Stimulated activated CD4-positive, alpha-beta T cell treated with anti-CD3 and anti-CD28 coated beads, Interleukin-1b, Interleukin-23, amount 100 ng/mL, for 48 hours (primary cell): ENCODE measurements at places on chromosomes 16 and 17.

GRCh38 chr17:58702045-58702476 lies 9.7 kb downstream of the RAD51C start:
- DNase-seq: peak; percentile 10

- peak; percentile 65 for DNase-seq
Observed at GRCh38 chr17:1058423-1059130, 61.6 kb downstream of the TIMM22 start.

DNA sequence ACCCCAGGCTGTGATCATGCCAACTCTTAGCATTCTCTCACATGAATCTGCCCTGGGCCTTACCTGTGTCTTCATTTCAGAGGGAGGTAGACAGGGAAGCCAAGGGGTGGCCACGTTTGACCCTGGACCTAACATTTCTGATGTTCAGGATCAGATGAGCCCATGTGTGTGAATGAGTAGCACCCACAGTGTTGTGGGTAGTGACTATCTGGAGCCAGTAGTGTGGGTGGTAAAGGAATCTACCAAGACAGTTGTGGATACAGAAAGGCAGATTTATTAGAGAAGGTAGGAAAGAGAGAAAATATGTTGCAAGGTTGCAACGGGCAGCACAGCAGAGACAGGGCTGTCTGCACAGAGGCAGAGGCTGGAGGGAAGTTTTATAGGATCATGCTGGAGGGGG lies 60.5 kb downstream of the TK2 start:
- DNase-seq: no peak

GRCh38 chr17:80790021-80790765 lies 201.4 kb upstream of the CHMP6 start:
- peak; percentile 25 for DNase-seq

DNA sequence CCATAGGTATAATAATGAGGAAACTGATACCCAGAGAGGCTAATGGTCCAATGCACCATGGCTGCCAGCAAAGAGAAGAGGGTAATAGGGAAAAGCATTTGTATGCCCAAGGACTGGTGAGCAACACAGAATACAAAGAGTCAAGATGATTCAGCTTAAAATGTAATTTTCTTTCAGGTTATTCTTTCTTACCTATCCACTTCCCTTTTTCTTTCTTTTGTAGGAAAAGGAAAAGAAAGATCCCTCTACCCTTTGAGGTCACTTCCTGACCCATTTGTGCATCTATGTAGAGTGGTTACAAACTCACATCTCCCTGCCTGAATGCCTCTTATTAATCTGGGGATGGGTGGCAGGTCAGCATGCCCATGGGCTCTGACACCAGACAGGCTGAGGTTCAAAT lies 3.5 kb upstream of the PLCG2 start:
- DNase-seq: no peak

DNA sequence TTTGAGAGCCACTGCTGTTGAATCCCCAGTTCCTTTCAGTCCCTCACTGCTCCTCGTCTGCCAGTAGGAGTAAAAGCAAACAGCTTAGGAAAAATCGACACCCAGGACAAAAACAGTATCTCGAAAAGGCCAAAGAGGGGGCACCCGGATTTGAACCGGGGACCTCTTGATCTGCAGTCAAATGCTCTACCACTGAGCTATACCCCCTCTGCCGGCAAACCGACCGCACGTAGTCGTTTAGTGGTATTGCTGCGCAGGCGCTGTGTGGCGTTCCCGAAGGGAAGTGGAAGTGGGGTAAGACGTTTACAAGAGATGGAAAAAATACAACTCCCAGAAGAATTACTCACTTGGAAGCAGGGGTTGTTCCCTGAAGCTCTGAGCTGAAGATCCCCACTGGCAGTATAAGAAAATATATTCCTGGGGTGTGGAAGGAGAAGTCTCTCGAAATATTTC lies 2.2 kb upstream of the PLXDC1 start:
- DNase-seq: peak; percentile 91

- no peak for DNase-seq
Observed at GRCh38 chr16:66712512-66712911, 16.0 kb upstream of the CMTM4 start.

GRCh38 chr16:28602529-28602928 lies 5.7 kb upstream of the SULT1A2 start:
- no peak for DNase-seq

DNA sequence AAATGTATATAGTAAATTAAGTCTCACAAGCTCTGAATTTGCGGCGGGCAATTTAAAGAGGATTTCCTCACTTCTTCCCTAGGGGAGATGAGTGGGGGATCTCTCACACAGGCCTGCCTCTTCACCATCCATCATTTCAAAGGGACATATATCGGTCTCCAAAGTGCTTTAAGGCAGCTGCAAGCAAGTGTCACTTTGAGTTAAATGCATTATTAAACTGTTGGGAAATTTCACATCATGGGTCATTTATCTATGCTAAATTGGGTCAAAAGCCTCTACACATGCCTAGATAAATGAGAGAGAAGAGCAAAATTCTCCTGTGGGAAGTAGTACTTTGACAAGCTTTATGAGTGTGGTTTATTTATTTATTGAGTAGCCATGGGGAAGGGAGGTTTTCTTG lies 1106.1 kb upstream of the GOT2 start:
- no peak for DNase-seq

DNA sequence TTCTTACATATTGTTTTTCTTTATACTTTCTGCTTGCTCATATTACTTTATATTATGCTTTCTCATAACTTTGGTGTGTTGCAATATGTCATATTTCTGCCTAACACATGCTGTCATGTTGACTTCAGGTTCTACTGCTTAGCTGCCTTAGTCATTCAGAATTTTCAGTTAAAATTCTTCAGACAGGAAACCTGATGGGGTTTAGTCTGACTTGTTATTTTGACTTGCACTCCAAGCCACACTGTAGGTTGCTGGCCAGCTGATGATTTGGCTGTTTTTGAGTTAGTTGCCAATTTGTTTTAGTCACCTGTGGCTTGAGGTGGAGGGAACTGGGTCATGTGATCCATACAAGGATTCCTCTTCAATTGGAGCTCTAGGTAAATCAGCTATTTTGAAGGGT lies 315.4 kb downstream of the MAP2K6 start:
- no peak for DNase-seq

DNA sequence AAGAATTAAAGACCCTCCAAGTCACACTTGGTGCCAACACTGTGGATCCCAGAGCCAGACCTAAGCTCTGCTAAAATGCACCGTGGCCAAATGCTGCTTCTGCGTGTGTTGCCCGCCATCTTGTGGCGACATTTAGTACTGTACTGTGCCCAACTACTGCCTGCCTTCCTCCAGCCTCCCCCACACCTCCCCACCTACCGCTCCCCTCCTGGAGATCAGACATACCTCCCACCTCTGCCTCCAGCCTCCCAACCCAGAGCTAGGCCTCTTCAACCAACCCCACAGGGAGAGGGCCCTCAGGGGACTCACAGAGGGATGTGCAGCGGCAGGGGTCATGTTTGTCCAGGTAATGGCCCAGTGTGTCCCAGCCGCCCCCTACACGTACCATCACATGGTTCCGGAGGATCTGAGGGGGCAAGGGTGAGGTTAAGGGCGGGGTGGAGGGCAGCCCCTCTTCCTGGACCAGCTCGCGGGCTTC lies 5.5 kb downstream of the GAS2L2 start:
- DNase-seq: peak; percentile 77

DNA sequence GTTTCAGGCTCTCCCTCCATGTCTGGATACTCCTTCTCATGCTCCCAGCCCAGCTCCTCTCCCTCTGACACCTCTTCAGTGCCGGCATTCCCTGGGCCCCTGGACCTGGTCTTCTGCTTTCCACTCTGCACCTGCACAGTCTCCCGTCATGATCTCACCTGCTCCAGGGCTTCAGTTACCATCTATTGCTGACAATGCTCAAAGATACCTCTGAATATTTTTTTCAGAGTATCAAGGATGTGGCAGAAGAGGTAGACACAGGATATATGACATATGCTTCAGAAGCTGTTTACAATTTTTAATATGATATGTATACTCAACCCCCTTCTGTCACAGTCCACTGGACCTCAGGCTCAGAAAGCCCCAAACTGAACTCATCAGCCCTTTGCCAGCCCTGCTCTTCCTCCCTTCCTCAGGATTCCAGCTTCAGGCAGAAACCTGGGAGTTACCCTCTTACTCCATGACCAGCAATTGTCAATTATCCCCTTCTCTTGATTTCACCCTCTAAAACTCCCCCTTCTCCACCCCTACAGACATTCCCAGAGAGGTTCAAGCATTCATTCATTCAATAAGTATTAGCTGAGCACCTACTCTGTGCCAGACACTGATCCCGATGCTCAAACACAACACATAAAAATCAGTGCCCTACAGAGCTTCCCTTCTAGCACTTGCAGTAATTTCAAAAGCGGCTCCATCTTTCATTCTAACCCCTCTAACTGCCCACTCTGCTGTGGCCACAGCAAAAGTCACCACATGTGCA lies 7.8 kb upstream of the MLLT6 start:
- DNase-seq: no peak

GRCh38 chr16:2026461-2027023 lies at the start of gene NHERF2:
NHERF2 (plus strand) TSS chr16:2026902; CDS start chr16:2027006, 104 bp downstream.
- no peak for DNase-seq

- peak; percentile 2 for DNase-seq
Observed at GRCh38 chr17:56009795-56010651, 143.3 kb upstream of the ANKFN1 start.

GRCh38 chr17:28370744-28371103 lies 617 bp upstream of the VTN start:
- DNase-seq: no peak

GRCh38 chr17:17565471-17566339 lies 25.8 kb downstream of the PEMT start:
- DNase-seq: no peak

DNA sequence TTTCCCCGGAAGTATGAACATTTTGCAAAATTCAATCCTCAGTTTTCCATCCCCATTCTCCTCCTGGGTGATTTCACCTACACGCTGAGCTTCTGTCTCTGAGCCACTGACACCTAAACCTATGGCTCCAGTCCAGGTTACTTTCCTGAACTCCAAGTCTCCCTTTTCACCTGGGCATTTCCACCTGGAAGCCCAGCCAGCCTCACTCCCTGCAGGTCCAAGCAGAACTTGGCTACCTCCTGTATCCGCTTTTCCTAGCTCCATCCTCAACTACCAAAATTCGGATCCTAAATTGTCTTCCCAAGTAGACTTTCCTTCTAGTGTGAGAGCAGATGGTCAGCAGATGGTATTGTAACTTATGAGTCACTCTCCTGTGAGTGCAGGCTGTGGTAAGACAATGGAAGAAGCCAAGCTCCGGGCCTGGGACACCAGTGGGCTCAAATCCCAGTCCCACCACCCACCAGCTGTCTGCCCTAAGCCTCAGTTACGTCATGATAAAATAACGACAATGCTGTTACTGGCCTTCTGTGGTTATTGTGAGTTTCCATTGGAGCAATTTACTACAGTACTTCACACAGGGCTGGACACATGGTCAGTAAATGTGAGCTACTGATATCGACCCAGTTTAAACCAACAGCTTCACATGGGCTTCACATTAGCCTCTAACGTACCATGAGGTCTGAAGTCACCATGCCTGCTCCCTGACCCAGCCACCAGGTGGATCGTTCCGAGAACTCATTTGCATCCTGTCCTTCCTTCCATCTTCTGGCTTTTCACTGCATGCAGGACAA lies 33.3 kb downstream of the PECAM1 start:
- DNase-seq: no peak

DNA sequence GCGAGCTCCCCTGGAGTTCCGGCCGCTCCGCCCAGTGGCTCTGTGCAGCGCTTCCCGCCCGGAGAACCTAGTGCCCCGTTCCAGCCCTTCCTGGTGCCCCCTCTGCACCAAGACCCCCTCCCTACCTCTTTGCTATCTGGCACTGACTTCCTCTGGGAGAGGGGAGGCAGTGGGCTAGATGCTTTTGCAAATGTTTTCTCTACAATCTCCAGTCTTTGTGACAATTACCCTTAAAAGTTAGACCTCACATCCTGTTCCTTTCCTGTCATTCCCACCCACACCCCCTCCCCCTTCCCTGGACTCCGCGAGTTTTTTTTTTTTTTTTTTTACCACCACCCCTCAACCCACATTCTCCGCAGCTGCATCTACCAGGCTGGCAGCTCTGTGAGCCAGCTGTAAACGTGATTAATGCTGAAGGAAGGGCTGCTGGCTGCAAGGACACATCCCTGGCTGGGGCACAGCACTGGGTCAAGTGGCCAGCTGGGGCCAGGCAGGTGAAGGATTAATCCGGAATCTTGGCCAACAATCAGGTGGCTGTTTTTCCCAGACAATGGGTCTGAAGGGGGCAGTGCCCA lies 101.5 kb downstream of the MGAT5B start:
- DNase-seq: no peak

GRCh38 chr17:17356931-17357270 lies 53.7 kb downstream of the NT5M start:
- no peak for DNase-seq

DNA sequence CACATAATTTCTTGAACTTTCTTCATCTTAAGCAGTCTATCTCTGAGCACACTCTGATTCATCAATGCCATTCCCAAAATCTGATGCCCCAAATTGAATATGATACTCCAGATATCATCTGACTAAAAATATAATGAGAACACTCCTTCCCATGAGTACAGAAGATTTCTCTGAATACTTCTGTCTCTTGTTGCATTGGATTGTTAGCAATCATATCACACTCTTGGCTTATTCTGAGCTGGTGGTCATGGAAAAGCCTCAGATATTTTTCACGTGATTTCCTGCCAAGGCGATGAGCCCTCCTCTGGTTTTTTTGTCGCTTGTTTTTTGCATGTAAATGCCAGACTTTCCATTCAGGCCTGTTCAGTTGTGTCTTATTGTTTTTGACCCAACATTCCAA lies 87.2 kb downstream of the NOG start:
- no peak for DNase-seq

DNA sequence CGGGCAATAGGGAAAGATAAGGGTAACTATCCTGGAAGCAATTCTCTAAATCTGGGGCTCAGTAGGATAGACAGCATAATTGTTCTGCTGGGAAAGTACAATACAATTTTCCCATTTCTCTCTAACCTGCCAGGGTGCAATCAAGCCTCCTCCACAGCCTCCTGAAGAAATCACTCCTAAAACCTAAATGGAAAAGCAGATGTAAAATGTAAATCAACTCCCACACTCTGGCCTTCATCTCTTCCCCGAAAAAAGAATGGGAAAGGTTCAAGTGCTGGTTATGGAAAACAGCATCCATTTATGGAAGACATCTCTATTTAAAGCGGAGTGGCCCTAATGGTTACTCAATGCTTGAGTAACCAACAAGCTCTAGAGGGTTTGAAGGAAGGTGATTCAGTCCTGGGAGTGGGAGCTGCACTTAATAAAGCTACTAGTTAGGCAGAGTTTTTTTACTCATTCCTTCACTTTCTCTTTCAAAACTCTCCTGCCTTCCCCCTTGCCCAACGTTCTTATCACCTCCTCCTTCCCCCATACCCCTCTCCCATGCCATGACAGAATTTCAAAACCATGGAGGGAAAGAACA lies 5.1 kb downstream of the MMD start:
- no peak for DNase-seq
